ENCODE measurements at places on chromosomes 1 and 21. TPM values are rescaled to one million over a fixed set of nuclear protein-coding genes. Genes with fewer than 3 reads are reported as not detected.
A peak's percentile ranks its signal among the peaks of the same experiment; 100 is the strongest.

The CYP4Z1 gene
- total RNA-seq, result not detected

The PDE4B gene
- total RNA-seq, result 8.2 TPM

The MEGF6 gene
- total RNA-seq, result 10.9 TPM

The TPTE gene
- total RNA-seq, result not detected

The MAP1LC3C gene
- 3.4 TPM for total RNA-seq

The OR6K6 gene
- not detected for total RNA-seq

The BRINP3 gene
- total RNA-seq, result not detected

The NEK2 gene
- total RNA-seq, result 1.4 TPM

The THEMIS2 gene
- total RNA-seq, result 0.79 TPM

The FCRL6 gene
- total RNA-seq, result not detected

The IVNS1ABP gene
- total RNA-seq, result 107 TPM

The DYNLT5 gene
- total RNA-seq, result not detected

The KRTAP21-1 gene
- total RNA-seq, result not detected

DNA sequence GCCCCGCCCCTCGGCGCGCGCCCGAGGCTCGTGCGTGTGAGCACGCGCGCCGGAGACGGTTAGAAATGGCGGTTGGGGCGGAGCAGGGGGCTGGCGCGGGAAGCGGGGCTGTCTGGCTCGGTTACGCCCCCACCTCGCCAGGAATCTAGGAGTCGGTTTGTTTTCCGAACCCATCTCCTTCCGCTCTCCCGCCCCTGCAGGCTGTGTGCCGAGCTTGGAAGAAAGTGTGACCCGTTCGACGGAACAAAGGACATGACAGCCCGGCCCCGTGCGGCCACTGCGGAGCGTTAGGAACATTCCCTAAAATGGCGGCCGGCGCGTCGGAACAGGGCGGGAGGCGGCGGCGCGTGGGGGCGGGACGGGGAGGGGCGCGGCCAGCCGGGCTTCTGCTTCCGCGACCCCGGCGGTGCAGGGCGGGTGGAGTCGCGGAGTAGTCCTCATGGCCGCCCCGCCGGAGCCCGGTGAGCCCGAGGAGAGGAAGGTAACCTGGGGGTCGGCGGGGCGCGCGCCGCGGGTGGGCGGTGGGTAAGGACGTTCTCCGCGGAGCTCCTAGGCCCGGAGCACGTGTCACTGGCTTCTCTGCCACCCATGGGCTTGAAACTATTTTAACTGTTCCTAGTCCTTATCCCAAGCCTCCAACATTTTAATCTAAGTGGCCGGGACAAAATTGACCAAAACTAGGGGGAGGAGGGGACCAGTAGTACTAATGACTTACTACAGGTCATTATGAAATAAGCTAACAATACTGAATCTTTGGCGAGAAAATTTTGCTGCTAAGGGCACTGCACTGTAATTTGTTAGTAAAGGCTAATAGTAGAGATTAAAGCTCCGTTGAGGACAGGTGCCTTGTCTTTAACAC, at the start of gene COX20:
Gene COX20, plus strand, starts transcription at position 383 of the 859 bp plus-strand sequence. Its CDS starts 57 bp downstream, at position 440.
- DNase-seq, result peak; percentile 76

- no peak for DNase-seq
Measured at GRCh38 chr1:209707308-209707707, 2.7 kb downstream of the HSD11B1 start.

- no peak for DNase-seq
Measured at GRCh38 chr21:36061445-36061844, 1.1 kb upstream of the SETD4 start.

DNA sequence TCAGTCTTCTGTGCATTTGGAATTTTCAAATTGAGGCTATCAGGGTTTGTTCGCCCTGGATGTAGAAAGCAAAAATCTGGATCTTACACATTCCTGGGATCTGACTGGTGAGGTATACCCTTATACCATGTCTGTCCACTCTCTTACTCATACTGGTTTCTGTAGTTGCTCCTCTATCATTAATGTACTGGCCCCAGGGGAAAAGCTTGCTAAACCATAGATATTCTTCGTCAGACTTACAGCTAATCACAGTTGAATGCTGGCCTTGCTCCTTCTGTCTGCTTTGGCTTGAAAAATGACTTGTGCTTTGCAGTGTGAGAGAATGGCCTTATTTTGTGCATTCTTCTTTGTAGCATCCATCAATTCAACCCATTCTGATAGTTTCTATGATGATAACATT, 30.5 kb downstream of the TBCE start:
- peak; percentile 95 for DNase-seq

DNA sequence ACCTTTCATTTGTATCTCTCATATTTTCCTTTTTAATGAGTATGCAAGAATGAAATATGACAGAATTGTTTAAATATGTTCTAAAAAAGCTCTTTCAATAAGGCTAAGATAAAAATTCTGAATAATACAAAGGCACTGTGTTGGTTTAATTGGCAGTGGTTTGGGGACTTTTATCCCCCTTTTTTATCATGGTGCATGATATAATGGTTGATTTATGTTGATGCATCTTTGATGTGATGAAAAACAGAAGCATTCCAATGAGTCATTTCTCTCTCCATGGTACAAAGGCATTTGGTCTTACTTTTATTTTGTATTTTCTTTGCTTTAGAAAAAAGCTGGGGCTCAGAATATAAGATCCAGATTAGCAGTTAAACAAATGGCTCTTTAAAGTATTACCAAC, 127.2 kb upstream of the GREM2 start:
- DNase-seq, result peak; percentile 49

- DNase-seq, result no peak
Measured at GRCh38 chr1:91552091-91552490, 51.4 kb downstream of the CDC7 start.

- DNase-seq, result no peak
Measured at GRCh38 chr1:30161953-30162352, 561.4 kb downstream of the MATN1 start.

Measured in astrocyte (in vitro differentiated cells and primary cell).